ENCODE measurements at places on chromosomes 12 and 14.

GRCh38 chr12:123393747-123394146 is 9.8 kb downstream of the KMT5A start:
- DNase-seq = no peak

- no peak for DNase-seq
Measured at GRCh38 chr14:65791191-65791981, 378.9 kb downstream of the FUT8 start.

DNA sequence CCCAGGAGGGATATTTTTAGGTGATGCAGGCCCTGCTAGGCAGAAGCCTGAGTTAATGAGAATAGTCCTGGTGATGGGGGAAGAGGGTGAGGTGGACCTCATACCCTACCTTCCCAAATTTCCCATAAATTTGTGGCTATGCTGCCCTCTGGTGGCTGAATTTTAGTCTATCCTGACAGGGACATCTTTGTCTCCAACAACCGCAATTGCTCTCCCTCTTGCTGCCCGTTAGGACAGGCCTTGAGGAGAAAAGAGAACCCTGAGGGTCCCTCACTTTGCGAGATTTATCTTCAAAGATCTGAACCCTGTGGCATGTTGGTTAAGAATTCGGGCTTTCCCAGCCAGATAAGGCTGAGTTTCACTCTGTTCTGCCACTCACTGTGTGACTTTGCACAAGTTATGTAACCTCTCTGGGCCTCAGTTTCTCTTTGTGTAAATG is 9.8 kb upstream of the ZNF385A start:
- no peak for DNase-seq

GRCh38 chr12:124388679-124389137 is 93.8 kb downstream of the RFLNA start:
- peak; percentile 59 for DNase-seq
